ENCODE measurements at places on chromosomes 4 and X. TPM values are rescaled to one million over a fixed set of nuclear protein-coding genes. Genes with fewer than 3 reads are reported as not detected.

TSPAN7 gene
- not detected for total RNA-seq

KCNIP4 gene
- total RNA-seq, result not detected

REELD1 gene
- not detected for total RNA-seq

EDA gene
- total RNA-seq, result under 0.01 TPM
